Neuronal stem cell (in vitro differentiated cells): ENCODE measurements at places on chromosomes 6 and 20.
A peak's percentile ranks its signal among the peaks of the same experiment; 100 is the strongest.

GRCh38 chr6:157989541-157990289 is 8.1 kb downstream of the SYNJ2 start:
- H3K4me1 ChIP-seq = peaks cover 2% of the 10 kb centered on the region
- no peak overlapping the region for H3K4me3 ChIP-seq
- H3K27ac ChIP-seq = no peak overlapping the region
- no peak for DNase-seq

DNA sequence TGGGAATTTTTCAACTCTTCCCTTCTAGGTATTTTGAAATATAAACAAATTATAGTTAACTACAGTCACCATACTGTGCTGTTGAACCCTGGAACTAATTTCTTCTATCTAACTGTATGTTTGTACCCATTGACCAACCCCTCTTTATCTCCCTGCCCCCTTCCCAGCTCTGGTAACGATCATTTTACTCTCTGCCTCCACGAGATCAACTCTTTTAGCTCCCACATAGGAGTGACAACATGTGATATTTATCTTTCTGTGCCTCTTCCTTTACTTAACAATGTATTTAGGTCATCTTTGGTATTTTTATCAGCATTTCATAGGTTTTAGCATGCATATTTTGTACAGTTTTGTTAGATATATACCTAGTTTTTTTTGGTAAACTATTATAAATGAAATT is 45.9 kb downstream of the ASXL1 start:
- no peaks in the 10 kb centered on the region for H3K27me3 ChIP-seq
- no peaks in the 10 kb centered on the region for H3K4me1 ChIP-seq
- H3K36me3 ChIP-seq = peaks cover 58% of the 10 kb centered on the region
- no peak overlapping the region for H3K27ac ChIP-seq

GRCh38 chr20:16246870-16247269 is 326.4 kb downstream of the KIF16B start:
- no peaks in the 10 kb centered on the region for H3K4me1 ChIP-seq
- no peaks in the 10 kb centered on the region for H3K27me3 ChIP-seq
- no peak overlapping the region for H3K4me3 ChIP-seq
- H3K27ac ChIP-seq = no peak overlapping the region
- no peak for DNase-seq

- no peak overlapping the region for H3K27ac ChIP-seq
- no peaks in the 10 kb centered on the region for H3K27me3 ChIP-seq
- no peak for DNase-seq
- no peaks in the 10 kb centered on the region for H3K36me3 ChIP-seq
- no peak overlapping the region for H3K4me3 ChIP-seq
Observed at GRCh38 chr20:2364044-2364443, 16.7 kb upstream of the TGM6 start.

- no peak for DNase-seq
- no peak overlapping the region for H3K4me3 ChIP-seq
- no peaks in the 10 kb centered on the region for H3K4me1 ChIP-seq
- H3K27ac ChIP-seq = no peak overlapping the region
- no peaks in the 10 kb centered on the region for H3K27me3 ChIP-seq
- H3K36me3 ChIP-seq = no peaks in the 10 kb centered on the region
Observed at GRCh38 chr6:25608558-25609174, 43.3 kb upstream of the SCGN start.

GRCh38 chr6:11969092-11969491 is 43.0 kb upstream of the HIVEP1 start:
- no peak overlapping the region for H3K27ac ChIP-seq
- H3K4me3 ChIP-seq = no peak overlapping the region
- no peaks in the 10 kb centered on the region for H3K36me3 ChIP-seq
- no peak for DNase-seq
- no peaks in the 10 kb centered on the region for H3K27me3 ChIP-seq

DNA sequence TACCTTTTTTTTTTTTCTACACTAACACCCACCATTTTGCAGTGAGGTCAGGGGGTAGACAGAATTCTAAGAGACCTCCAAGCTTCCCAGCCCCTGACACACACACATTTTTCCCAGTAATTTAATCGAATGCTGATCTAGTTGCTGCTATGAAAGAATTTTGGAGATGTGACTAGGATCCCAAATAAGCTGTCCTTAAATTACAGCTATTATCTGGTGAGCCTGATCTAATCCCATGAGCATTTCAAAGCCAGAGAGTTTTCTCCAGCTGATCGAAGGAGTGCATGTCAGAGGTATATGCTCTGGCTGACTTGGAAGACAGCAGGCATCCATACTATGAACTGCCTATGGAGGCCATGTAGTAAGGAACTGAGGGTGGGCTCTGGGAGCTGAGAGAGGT is 503.8 kb upstream of the MARCKS start:
- no peak for DNase-seq
- H3K27me3 ChIP-seq = no peaks in the 10 kb centered on the region
- H3K36me3 ChIP-seq = no peaks in the 10 kb centered on the region
- no peaks in the 10 kb centered on the region for H3K4me1 ChIP-seq
- no peak overlapping the region for H3K4me3 ChIP-seq
- no peak overlapping the region for H3K27ac ChIP-seq

- H3K4me1 ChIP-seq = no peaks in the 10 kb centered on the region
- no peak overlapping the region for H3K4me3 ChIP-seq
- H3K27ac ChIP-seq = no peak overlapping the region
- H3K27me3 ChIP-seq = no peaks in the 10 kb centered on the region
- no peak for DNase-seq
- H3K36me3 ChIP-seq = no peaks in the 10 kb centered on the region
Observed at GRCh38 chr6:165910184-165910966, 247.3 kb upstream of the PDE10A start.

DNA sequence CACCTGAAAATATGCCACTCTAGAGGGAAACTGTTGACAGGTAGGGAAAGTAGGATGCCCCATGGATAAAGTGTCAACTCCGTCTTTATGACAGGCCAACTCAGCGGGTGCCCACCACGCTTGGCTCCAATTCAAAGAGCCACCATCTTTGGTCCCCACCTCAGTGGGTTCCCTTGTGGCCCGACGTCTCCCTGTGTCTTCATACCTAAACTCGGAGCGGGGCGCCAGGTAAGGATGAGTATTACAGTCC is 277 bp downstream of the MDC1 start:
- H3K36me3 ChIP-seq = peaks cover 30% of the 10 kb centered on the region
- no peak for DNase-seq
- H3K27ac ChIP-seq = peak overlapping the region; percentile 85
- peak overlapping the region; percentile 62 for H3K4me3 ChIP-seq
- H3K27me3 ChIP-seq = no peaks in the 10 kb centered on the region

GRCh38 chr20:24657878-24658620 is 188.6 kb downstream of the SYNDIG1 start:
- H3K27me3 ChIP-seq = no peaks in the 10 kb centered on the region
- H3K4me3 ChIP-seq = no peak overlapping the region
- DNase-seq = no peak
- H3K36me3 ChIP-seq = no peaks in the 10 kb centered on the region
- H3K27ac ChIP-seq = no peak overlapping the region
- peaks cover 4% of the 10 kb centered on the region for H3K4me1 ChIP-seq

GRCh38 chr6:46925563-46926253 is 4.0 kb upstream of the ADGRF5 start:
- no peak overlapping the region for H3K27ac ChIP-seq
- H3K27me3 ChIP-seq = no peaks in the 10 kb centered on the region
- H3K4me3 ChIP-seq = no peak overlapping the region
- no peaks in the 10 kb centered on the region for H3K36me3 ChIP-seq

GRCh38 chr6:92024110-92024509 is 1395.2 kb downstream of the EPHA7 start:
- H3K27me3 ChIP-seq = no peaks in the 10 kb centered on the region
- H3K4me1 ChIP-seq = no peaks in the 10 kb centered on the region
- no peak overlapping the region for H3K4me3 ChIP-seq
- no peak for DNase-seq
- no peak overlapping the region for H3K27ac ChIP-seq

DNA sequence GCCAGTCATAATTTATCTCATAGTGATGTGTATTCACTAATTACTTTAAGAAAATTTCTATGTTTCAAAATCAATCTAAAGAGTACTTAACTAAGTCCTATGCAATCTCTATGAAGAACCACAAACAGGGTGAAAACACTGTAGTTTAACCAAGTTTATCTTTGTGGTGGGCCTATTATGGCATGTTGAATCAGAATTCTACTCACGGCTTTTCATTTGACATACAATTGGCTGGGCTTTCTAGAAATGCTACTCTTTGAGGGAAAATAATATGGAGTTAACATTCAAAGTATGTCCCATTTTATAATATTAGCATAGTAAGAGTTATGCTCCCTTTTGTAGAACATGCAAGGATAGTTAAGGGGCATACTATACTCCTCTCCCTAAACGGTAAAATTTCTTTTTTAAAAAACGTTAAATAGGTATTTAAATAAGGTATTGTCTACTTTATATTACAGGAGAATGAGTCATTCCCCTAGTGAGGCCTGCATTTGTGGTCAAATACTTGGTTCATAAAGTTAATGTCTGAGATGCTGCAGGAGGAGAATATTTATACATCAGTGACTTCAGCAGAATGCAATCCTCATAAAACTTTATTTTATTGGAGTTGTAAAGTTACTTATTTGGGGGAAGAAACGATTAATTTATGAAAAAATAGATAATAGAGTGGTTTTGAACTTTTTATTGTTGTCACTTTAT is 1.8 kb downstream of the MOXD1 start:
- H3K4me1 ChIP-seq = peaks cover 3% of the 10 kb centered on the region
- H3K27me3 ChIP-seq = peaks cover 30% of the 10 kb centered on the region
- DNase-seq = no peak

DNA sequence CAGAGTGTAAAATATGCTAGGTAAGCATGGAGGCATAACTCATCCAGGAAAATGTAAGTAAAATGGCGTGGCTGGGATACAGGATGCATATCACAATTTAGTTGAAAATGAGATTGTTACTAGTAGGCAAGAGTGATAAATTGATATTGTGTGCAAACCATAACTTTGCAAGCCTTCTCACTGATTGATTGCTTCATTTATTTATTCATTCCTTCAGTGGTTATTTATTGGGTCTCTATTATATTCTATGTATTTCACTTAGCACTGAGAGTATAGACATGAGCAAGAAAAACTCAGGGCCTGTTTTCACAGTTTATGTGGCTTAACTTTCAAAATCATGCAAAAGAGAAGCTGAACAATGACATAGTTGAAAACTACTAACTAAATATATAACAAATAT is 241.0 kb upstream of the EYS start:
- DNase-seq = no peak
- H3K27me3 ChIP-seq = no peaks in the 10 kb centered on the region
- H3K4me3 ChIP-seq = no peak overlapping the region

DNA sequence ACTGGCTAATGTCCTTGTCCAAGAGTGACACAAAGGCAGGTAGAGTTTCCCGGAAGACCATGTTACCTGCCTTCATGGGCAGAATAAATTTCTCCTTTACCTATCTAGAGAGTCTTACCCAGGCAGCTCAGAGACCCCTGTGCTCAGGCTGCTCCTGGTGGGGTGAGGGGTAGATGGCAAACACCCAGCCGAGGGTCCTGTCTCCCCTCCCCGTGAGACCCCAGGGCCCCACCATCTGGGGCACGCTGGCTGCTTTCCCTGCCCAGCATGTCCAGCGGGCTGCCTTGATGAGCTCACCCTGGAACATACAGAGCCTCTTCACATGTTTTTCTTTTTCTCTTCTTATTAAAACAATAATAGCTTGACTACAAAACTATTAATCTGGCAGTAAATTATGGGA is 116.5 kb downstream of the EDN3 start:
- DNase-seq = no peak
- H3K4me1 ChIP-seq = peaks cover 16% of the 10 kb centered on the region
- no peaks in the 10 kb centered on the region for H3K36me3 ChIP-seq
- H3K4me3 ChIP-seq = no peak overlapping the region

DNA sequence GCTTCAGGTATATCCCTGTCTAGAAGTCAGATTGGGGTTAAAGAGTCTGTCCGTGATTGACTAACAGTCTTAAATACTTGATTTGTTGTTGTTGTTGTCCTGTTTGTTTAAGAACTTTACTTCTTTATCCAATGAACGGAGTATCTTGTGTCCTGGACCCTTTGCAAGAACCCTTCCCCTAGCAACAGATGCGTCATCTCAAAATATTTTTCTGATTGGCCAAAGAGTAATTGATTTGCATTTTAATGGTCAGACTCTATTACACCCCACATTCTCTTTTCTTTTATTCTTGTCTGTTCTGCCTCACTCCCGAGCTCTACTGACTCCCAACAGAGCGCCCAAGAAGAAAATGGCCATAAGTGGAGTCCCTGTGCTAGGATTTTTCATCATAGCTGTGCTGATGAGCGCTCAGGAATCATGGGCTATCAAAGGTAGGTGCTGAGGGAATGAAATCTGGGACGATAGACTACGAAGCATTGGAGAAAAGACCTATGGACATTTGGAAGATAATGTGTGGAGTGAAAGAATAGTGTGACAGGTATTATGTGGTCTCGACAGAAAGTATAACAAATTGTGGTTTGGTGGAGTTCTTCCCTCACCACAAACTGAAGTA is at the start of gene HLA-DRA:
HLA-DRA (plus strand) TSS at position 286 of the 613 bp plus-strand sequence; CDS start at position 350, 64 bp downstream.
- no peaks in the 10 kb centered on the region for H3K27me3 ChIP-seq
- no peaks in the 10 kb centered on the region for H3K36me3 ChIP-seq
- H3K4me3 ChIP-seq = no peak within 1 kb of the TSS
- H3K4me1 ChIP-seq = no peaks in the 10 kb centered on the region
- no peak within 1 kb of the TSS for H3K27ac ChIP-seq

- H3K27me3 ChIP-seq = no peaks in the 10 kb centered on the region
- H3K36me3 ChIP-seq = peaks cover 1% of the 10 kb centered on the region
- no peaks in the 10 kb centered on the region for H3K4me1 ChIP-seq
Observed at GRCh38 chr6:54993294-54993693, 146.7 kb downstream of the FAM83B start.

DNA sequence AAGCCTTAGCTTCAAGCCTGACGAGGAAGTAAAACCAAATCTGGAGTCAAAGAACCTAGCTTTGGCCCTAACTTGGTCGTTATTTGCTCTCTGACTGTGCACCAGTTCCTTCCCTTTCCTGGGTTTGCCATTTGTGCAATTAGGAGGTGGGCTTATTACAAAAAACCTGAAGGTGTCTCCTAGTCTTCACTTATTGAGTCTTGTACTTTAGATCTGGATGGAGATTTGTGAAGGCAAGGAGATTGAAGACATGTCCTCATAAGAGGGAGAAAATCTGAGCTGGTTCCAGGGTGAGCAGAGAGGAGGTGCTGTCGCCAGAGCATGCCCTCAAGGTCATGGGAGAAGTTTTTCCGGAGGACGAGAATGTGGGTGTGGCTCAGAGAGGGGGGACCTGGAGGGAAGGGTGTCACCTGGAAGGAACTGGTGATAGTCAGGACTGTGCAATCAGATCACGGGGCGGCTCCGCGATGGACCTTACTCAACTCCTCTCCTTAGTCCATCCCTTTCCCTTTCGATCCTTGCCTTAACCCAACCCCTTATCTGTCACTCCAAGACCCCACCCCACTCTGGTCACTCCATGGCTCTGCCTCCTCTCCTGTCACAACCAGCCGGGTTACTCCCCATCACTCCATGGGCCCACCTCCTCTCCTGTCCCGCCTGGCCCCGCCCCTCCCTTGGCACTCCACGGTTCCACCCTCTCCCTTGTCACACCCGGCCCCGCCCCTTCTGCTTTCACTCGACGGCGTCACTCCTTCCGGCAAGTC is 588 bp upstream of the ACSS2 start:
- no peaks in the 10 kb centered on the region for H3K27me3 ChIP-seq
- no peak for DNase-seq
- peaks cover 18% of the 10 kb centered on the region for H3K4me1 ChIP-seq
